Spinal cord (tissue), 10 donors: ENCODE measurements at places on chromosomes 1 and 21.

- no peak overlapping the region for H3K27ac ChIP-seq
- no peaks in the 10 kb centered on the region for H3K4me1 ChIP-seq
- no peak for DNase-seq
- no peak overlapping the region for H3K4me3 ChIP-seq
- no peaks in the 10 kb centered on the region for H3K36me3 ChIP-seq
Observed at GRCh38 chr21:41737651-41738324, 29.1 kb downstream of the RIPK4 start.

- no peaks in the 10 kb centered on the region for H3K27me3 ChIP-seq
- no peak for DNase-seq
- H3K27ac ChIP-seq: no peak overlapping the region
- H3K36me3 ChIP-seq: no peaks in the 10 kb centered on the region
- no peaks in the 10 kb centered on the region for H3K4me1 ChIP-seq
Observed at GRCh38 chr1:62735491-62736171, 47.4 kb upstream of the DOCK7 start.

- no peak overlapping the region for H3K27ac ChIP-seq
- H3K4me3 ChIP-seq: no peak overlapping the region
- no peaks in the 10 kb centered on the region for H3K27me3 ChIP-seq
- H3K36me3 ChIP-seq: no peaks in the 10 kb centered on the region
- no peaks in the 10 kb centered on the region for H3K4me1 ChIP-seq
Observed at GRCh38 chr21:38645282-38645681, 147.0 kb upstream of the ERG start.

- H3K4me3 ChIP-seq: peak within 1 kb of the TSS; percentile 98
- peak within 1 kb of the TSS; percentile 99 for H3K27ac ChIP-seq
- DNase-seq: peak; percentile 65
- no peaks in the 10 kb centered on the region for H3K27me3 ChIP-seq
- H3K4me1 ChIP-seq: peaks cover 43% of the 10 kb centered on the region
Observed at GRCh38 chr1:23369335-23370013, at the start of gene ZNF436. TSS of gene ZNF436 (minus strand) at chr1:23369836. CDS start at chr1:23368005, 1,831 bp downstream.

DNA sequence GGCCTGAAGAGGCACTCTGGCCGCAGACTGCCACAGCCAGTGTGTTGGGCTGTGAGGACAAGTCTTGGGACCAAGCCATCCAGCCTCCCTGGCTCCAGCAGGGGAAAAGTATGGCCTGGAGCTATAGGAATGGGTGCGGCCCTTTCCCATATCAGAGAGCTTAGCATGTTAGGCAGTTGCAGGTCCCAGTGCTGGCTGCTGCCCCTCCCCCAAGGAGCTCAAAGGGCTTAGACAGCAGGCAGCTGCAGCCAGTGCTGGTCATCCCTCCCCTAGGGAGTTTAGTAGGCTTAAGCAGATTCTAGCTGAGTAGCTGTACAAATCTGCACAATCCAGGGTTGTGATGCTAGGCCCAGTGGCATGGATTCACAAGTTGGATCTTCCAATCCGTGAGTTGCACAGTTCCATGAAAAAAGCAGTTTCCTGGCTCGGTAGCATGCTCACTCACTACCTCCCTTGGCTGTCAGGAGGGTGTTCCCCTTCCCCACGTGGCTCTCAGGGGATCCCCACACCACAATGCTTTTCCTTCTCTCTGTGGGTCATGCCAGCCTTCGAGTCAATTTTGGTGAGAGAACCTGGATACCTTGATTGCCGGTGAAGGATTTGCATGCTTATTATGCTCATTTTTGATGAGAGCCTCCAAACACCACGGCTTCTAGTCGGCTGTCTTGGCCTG is 1490.8 kb downstream of the BRINP3 start:
- DNase-seq: no peak
- H3K27ac ChIP-seq: no peak overlapping the region
- no peak overlapping the region for H3K4me3 ChIP-seq
- no peaks in the 10 kb centered on the region for H3K4me1 ChIP-seq
- no peaks in the 10 kb centered on the region for H3K36me3 ChIP-seq

- H3K4me1 ChIP-seq: peaks cover 20% of the 10 kb centered on the region
- H3K36me3 ChIP-seq: no peaks in the 10 kb centered on the region
- H3K4me3 ChIP-seq: no peak overlapping the region
Observed at GRCh38 chr1:5311147-5311546, 656.7 kb downstream of the AJAP1 start.
